CD4-positive, alpha-beta T cell treated with Interleukin-21 for 1 hour (primary cell): ENCODE measurements at places on chromosomes 16 and 17.

DNA sequence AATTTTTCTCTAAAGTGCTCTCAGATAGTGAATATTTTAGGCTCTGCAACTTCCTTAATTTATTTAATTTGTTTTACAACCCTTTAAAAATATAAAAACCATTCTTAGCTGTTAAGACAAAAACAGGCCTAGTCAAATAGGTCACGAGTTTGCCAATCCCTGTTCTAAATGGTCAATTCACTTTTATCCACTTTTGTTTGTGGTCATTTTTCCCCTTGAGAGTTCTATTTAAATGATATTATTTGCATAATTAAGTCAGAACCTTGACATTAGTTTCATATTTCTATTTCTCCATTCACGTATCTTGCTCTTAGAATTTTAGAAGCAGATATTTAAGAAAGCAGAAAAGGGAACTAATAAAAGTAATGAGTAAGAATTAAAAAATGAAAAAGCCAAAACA, 4.0 kb downstream of the AMFR start:
- no peak for DNase-seq

DNA sequence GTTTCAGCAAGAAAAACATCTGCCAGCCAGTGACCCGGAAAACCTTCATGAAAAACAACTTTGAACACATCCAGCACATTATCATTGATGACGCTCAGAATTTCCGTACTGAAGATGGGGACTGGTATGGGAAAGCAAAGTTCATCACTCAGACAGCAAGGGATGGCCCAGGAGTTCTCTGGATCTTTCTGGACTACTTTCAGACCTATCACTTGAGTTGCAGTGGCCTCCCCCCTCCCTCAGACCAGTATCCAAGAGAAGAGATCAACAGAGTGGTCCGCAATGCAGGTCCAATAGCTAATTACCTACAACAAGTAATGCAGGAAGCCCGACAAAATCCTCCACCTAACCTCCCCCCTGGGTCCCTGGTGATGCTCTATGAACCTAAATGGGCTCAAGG, 22.2 kb downstream of the SLFN5 start:
- no peak for DNase-seq

DNA sequence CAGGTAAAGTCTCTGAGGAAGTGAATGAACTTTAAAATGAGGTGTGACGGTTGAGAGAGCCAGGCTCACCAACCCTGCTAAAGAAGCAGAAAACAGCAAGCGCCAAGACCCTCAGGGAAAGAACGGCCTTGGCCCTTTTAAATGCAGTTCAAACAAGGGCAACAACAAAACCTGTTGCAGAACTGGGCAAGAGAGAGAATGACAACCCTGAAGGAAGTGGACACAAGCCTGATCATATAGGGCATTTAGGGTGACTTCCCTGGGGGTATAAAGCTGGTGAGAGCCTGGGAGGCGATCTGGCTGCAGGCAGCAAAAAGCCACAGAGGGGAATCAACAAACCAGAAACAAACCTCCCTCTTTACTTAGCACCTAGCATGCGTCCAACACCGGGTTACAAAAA, 1.0 kb downstream of the CPPED1 start:
- DNase-seq: no peak

GRCh38 chr16:839643-840408, 39.3 kb upstream of the GNG13 start:
- DNase-seq: no peak

DNA sequence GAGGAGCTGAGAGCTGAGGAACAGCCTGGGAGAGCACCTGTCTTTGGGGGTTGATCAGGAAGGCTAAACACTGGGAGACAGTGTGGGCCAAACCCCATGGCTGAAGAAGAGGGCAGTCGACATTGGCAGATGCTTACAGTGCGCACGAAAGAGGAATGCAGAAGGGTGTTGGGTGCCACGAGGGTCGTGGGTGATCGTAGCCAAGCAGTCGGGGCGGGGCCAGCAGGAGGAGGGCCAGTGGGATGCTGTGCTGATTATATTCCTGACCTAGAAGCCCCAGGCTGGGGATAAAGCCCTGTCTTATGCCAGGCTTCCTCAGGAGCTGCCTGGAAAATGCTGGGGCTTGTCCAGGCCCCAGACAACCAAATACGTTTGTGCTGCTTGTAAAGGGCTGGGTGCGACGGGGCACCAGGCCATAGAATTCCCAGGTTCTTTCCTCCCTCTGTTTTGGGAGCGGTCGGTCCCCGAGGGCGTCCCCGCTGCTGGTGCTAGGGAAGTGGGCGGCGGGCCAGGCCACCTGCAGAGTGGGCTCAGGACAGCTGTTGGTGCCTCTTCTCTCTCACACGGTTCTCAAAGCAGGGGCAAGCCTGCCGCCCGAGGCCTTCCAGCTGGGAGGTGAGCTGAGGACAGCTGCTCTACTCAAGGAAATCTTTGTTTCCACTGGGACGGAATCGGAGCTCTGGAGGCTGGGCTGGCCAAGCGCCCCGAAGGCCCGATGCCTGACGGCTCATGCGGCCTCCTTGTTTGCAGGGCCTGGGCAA, 10.0 kb downstream of the C1QTNF1 start:
- no peak for DNase-seq
